ENCODE measurements at places on chromosomes 16 and 17.

DNA sequence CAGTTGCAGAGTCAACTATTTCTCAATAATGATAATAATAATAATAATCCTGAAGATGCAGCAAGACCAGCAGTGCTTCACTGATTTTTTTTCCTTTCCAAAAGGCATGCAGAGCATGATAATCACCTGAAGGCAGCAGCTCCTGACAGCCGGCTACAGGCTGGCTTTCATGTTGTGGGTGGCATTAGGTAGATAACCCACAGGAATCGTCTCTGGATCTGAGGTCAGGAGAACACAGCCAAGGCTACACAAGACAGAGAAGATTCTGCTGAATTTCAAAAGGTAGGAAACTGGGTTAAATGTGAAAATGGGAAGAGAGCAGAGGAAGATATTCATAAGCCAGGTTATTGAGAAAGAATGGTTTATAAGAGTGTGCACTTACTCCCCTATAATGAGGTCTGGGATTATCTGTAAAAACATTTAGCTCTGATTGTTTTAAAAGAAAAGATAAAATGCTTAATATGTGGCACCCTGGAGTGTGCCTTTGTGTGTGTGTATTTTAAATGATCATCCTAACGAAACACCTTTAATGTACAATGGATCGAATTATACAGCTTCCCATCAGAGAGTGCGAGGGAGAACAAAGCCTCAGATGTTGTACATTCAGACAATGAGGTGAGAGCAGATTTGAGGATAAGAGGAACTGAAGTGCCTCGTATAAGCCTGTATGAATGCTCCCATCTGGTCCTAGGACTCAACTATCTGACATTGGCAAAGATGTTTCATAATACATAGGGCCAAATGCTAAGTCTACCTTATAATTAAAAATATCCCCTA, 273.1 kb downstream of the PHKB start:
- no peak for DNase-seq

- DNase-seq = no peak
These were observed 10.1 kb downstream of the SMTNL2 start for GRCh38 chr17:4594406-4594805.

GRCh38 chr17:57924677-57925076, 30.5 kb downstream of the CUEDC1 start:
- DNase-seq = no peak

- no peak for DNase-seq
These were observed 2.5 kb downstream of the RSL1D1 start for GRCh38 chr16:11848842-11849241.

DNA sequence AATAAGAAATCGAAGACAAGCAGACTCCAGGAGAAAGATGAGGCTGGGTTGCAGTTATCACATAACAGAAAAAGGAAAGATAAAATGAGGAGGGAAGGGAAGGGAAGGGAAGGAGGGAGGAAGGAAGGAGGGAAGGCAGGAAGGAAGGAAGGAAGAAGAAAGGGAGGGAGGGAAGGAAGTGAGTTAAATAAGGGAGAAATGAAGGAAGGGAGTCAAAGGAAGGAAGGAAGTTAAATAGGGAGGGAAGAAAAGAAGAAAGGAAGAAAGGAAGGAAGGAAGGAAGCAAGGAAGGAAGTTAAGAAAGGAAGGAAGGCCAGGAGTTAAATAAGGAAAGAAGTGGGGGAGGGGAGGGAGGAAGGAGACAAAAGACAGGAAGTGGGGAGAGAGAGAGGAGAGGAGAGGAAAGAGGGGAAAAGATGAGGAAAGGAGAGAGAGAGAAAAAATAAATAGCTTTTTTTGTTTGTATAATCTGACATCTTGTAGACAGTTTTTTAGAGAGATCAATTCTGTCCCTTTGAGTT, 679.6 kb downstream of the HS3ST4 start:
- DNase-seq = no peak

GRCh38 chr16:4795828-4796572, 831 bp downstream of the SMIM22 start:
- DNase-seq = no peak

DNA sequence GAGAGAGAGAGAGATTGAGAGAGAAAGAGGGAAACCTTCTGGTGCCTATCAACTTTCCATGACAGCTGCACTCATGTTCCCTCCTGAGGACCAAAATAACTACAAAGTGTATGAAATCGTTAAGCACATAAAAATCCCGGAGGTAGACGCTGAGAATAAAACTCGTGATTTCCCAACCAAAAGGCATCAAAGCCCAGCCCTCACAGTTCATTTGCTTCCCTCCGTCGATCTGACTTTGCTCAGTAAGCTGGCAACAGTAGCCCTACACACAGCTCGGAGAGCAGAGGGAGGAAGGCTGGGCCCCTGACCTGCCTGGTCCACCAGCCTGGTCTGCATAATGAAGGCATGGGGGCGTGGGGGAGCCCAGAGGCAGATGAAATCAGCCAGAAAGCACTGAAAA, 273.9 kb upstream of the ZFHX3 start:
- DNase-seq = no peak

GRCh38 chr16:30977502-30977901, 7.5 kb upstream of the HSD3B7 start:
- DNase-seq = no peak

- no peak for DNase-seq
These were observed 42.5 kb downstream of the TMEM11 start for GRCh38 chr17:21171309-21171922.

- DNase-seq = no peak
These were observed 16.9 kb downstream of the SRCAP start for GRCh38 chr16:30715750-30716445.

DNA sequence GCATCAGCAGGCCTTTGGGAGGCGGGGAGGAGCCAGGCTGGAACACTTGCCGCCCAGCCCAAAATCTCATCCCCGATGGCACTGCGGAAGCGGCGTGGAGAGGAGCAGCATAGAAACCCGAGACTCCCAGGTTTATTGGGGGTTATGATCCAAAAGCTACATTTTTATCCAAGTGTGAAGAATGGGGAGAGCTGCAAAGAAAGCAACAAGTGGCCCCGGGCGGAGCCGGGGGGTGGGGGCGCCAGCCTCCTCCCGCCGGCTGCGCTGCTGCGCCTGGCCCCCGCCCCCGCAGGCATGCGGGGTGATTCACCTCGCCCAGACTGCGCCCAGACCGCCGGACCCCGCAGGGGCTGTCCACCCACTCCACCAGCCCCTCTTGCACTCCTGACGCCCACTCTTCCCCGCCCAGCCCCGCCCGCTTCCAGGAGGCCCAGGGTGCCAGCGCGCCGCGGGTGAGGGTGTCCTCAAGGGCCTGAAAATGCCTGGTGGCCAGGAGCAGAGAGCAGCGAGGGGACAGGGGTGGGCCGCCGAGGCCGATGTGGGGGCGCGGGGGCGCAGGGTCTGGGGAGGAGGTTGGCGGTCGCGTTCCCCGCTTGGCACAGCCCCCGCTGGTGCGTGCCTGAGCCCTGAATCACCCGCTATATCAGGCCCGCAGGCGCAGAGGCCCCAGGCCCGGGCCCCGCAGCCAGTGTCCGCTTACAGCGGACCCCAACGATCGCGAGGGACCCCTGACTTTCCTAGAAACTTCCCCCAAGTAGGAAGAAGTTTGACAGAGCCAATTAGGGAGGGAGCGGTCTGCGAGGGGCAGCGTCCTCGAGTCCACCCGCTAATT, 1.3 kb downstream of the CAVIN1 start:
- DNase-seq = no peak

GRCh38 chr17:15270628-15271381, 5.7 kb upstream of the PMP22 start:
- no peak for DNase-seq

DNA sequence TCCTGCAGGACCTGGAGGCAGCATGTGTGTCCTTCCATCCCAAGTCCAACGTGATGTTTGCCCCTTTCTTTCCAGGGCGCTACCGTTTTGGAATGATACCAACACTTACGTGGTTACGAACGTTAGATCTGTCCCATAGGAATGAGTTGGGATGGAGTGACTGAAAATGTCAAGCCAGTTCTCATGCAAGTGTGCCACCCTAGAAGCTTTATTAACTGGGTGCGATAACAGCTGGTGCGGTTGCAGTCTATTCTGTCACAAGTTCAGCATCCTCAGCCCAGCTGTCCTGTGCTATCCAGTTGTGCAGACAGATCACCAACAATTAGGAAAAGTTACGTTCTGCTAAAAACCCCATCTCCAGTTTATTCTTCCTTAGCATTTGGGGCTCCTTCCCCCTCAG, 52.5 kb downstream of the BANP start:
- no peak for DNase-seq

DNA sequence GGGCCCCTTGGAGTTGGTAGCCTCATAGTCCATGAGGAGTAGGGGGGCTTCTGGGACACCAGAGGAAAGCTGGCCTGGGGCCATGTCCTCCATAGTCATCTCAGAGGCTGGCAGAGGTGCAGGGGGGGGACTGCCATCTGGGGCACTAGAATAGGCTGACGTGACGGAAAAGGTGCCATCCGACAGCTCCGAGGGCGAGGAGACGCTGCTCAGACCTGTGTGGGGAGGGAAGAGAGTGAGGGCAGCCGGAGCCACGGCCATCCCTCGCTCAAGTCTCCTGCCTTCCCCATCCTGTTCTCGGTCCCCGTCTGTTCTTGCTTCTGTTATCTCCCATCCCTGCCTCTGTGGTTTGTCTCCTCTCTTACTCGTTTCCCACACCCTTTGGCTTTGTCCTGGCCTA, 4.7 kb upstream of the SPAG7 start:
- no peak for DNase-seq

DNA sequence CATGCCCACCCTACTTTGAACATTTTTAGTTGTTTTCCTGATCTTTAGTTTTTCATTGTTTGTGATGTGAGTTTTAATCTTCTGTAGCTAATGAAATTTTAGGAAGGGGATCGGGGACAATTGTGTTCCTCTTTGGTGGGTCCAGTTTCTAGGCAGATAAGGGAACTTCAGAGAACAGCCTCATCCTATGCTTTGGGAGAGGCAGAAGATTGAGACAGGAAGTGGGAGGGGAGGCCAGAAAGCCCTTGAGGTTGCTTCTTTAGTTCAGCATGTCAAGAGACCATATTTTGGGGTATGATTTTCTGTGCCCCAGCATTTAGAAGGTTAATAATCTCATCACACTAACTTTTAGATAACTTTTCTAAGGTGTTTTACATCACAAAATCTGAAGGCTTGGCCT, 191.0 kb downstream of the TANC2 start:
- DNase-seq = no peak

DNA sequence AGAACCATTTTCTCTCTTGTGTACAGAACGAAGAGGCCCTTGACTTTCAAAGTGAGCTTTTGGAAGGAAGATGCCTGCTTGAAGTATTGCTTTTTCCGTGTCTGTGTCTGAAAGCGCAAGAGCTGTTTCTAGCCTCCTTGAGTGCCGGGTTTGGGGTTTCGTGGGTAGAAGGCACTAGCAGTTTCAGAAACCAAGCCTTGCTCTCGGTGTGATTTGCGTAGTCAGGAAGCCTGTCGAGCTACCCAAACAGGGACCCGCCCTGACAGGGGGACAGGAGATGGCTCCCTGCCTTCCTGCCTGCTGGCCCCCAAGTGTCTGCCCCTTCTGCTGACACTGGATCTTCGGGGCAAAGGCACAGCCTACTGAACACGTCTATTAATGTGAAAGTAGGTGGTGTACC, 322.0 kb downstream of the MAF start:
- peak; percentile 25 for DNase-seq

GRCh38 chr16:28875134-28876018, 2.9 kb upstream of the ATP2A1 start:
- no peak for DNase-seq

DNA sequence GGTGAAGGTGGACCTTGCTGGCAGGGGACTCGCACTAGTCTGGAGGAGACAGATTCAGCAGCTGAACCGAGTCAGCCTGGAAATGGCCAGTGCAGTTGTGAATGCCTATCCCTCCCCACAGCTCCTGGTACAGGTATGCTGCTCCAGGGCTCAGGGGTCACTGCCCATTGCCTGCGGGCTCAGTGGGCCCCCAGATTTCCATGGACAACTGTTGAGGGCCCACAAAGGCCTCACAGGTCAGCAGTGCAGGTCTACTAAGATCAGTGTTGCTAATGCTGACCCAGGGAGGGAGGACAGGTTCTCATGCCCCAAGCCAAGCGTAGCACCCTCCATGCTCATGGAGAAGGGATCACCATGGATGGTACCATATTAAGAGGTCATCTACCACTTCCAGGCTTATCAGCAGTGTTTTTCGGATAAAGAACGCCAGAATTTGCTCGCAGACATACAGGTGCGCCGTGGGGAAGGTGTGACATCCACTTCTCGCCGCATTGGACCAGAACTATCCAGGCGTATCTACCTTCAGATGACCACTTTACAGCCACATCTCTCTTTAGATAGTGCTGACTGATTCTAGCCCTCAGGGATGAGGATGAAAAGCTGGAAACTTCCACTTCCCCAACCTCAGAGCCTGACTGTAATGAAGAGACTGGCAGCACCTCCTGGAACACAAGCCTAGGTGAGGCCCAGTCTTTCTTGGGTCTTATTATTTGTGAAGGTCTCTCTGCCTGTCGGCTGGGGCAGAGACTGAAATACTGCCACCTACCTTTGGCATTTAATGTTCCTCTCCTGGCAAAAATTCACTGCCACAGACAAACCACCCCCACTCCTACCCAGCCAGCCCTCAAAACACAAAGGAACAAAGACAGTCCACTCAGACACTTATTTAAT, 7.6 kb downstream of the EME1 start:
- DNase-seq = no peak

- DNase-seq = no peak
These were observed 76.0 kb downstream of the ARHGAP23 start for GRCh38 chr17:38504216-38504615.

- peak; percentile 7 for DNase-seq
These were observed at the start of gene KIF19 for GRCh38 chr17:74325743-74326379. Gene KIF19, plus strand, starts transcription at chr17:74326226. Its CDS starts 124 bp downstream, at chr17:74326350.

GRCh38 chr16:53129281-53130158, 74.7 kb downstream of the CHD9 start:
- DNase-seq = no peak

- DNase-seq = no peak
These were observed 15.7 kb downstream of the TMIGD1 start for GRCh38 chr17:30318155-30318554.

Measured in stimulated activated CD8-positive, alpha-beta memory T cell treated with anti-CD3 and anti-CD28 coated beads, Interleukin-4, amount 100 ng/mL, for 1 hour (primary cell).